NCI-H345 (cell line): ENCODE measurements at places on chromosomes 3 and 15.

- no peak for DNase-seq
These were observed 83.6 kb downstream of the NCEH1 start for GRCh38 chr3:172627057-172627809.

DNA sequence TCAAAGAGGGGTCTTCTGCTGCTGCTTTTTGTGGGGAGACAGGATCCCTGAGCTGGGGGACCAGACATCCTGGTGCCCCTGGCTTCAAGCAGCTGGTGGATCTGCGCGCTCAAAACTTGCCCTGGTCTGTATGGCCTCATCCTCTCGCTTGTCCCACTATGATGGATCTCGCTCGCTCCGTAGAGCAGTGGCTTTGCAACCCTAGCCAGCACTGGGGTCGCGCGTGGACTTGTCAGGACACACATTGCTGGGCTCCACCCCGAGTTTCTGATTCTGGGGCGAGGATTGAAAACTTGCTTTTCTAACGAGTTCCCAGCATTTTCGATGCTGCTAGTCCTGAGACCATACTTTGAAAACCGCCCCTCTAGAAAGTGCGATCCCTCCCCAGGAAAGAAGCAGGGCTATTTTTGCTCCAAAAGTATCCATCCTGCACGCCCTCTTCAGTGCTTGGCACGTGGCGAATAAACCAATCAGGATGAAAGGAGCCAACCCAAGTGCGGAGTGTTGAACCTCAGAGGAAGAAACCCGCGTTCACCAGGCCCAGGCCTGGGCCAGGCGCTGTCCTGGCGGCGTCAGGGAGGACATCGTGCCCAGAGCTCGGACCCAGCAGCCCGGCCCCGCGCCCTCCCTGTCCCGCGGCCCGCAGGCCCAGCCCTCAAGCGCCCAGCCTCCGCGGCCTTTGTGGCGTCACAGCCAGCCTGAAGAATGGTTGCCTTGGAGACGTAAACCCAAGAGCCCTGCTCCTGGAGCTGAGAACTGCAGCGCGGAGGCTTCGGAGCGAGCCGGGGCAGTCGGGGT, at the start of gene CFAP100:
Gene CFAP100 (plus strand): TSS at position 731 of the 798 bp plus-strand sequence. CDS start 1,092 bp downstream, outside the sequence.
- DNase-seq: peak; percentile 37

GRCh38 chr3:47404431-47404876, 23.6 kb downstream of the PTPN23 start:
- DNase-seq: no peak

DNA sequence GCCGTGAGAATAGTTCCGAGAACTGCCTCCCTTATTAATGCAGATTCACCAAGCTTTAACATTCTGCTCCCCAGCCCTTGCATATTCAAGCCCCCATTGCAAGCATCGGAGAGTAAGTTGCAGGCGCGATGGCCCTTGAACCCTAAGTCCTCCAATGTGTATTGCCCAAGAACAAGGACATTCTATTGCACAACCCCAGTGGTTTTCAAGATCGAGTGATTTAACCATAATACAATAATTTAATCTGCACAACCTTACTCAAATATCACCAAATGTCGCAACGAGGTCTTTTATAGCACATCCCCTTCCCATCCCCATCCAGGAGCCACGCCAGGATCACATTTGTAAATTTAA, 21.7 kb upstream of the PLXND1 start:
- DNase-seq: no peak

DNA sequence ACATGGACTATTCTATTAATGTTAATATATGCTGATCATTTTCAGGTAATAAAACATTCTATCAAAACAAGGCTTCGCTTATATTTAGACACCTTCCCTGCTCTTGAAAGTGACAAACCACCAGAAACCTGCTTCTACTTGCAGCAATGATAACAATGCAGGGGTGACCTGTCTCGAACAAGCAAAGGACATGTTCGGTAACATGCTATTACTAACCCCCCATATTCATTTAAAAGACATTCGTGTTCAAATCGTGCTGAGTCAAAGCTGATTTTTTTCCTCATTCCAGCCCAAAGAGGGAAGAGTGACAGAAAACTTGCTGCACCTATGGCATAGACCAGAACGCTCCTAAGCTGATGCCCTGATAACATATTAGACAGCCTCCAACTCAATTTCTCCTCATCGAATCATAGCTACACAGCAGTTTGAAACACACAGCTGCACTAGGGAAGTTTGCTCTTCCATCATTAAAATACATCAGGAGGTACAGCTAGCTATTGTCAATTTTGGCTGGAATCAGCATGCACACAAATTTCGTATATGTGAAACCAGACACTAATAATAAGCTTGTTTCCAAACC, 341.5 kb downstream of the FOXP1 start:
- DNase-seq: no peak

- DNase-seq: no peak
These were observed 122.6 kb downstream of the FBN1 start for GRCh38 chr15:48522911-48523310.

GRCh38 chr3:187025254-187025655, 94.9 kb downstream of the ST6GAL1 start:
- no peak for DNase-seq

DNA sequence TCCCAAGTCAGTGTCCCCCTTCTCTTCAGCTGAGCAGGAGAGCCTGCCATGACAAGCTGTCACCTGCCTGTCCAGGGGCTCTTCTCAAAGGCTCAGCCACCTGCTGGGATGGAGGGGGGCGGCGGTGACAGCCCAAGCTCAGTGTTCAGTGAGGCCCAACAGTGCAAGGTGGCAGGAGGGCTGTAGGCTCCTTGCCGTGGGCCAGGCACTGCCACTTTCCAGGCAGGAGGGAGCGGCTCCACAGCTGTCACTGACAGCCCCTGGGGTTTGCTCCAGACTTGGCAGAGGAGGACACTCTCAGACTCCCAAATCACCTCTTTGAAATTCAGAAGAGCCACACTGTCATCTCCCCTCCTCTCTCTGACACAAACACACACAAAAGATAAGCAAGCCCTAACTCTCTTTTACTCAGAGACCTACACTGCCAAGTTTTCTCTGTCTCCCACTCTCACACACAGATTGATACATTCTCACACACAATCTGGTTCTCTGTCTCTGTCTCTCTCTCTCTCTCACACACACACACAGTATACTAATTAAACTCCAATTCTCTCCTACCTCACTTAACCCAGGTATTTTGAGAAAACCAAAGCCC, 443.3 kb downstream of the EPHB1 start:
- peak; percentile 61 for DNase-seq

- no peak for DNase-seq
These were observed 57.7 kb downstream of the SUMF1 start for GRCh38 chr3:4409415-4409814.

GRCh38 chr3:71646971-71647370, 63.4 kb upstream of the FOXP1 start:
- no peak for DNase-seq

- DNase-seq: no peak
These were observed 11.1 kb downstream of the ADAMTS17 start for GRCh38 chr15:100330629-100331215.

DNA sequence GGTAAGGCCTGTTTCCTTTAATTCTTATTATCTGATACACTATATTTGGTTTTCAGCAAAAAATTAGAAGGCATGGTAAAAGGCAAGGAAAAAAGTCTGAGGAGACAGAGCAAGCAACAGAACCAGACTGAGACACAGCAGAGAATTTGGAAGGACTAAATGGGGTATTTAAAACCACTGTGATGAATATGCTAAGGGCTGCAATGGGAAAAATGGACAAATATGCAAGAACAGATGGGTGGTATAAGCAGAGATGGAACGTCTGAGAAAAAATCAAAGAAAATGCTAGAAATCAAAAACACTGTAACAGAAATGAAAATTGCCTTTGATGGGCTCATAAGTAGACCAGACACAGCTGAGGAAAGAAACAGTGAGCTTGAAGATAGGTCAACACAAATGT, 50.8 kb upstream of the NSMCE3 start:
- DNase-seq: no peak

GRCh38 chr15:99449514-99449913, 116.3 kb upstream of the MEF2A start:
- DNase-seq: no peak

DNA sequence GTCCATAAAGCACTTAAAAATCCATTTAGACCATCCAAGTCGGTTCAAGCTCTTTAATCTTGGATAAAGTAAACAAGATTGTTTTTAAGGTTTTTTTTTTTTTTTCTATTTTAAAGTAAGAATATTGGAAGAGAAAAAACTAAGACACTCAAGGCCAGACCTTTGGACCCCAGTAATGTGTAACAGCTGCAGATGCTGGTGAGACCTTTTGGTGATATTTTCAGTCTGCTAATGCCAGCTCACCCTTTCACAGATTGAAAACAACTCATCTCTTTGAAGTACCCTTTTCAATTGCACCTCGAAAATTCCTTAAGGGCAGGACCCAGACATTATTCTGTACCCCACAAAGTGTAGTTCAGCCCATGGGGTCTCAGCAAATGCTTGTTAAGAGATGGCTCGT, 260.7 kb upstream of the CTNNB1 start:
- no peak for DNase-seq

DNA sequence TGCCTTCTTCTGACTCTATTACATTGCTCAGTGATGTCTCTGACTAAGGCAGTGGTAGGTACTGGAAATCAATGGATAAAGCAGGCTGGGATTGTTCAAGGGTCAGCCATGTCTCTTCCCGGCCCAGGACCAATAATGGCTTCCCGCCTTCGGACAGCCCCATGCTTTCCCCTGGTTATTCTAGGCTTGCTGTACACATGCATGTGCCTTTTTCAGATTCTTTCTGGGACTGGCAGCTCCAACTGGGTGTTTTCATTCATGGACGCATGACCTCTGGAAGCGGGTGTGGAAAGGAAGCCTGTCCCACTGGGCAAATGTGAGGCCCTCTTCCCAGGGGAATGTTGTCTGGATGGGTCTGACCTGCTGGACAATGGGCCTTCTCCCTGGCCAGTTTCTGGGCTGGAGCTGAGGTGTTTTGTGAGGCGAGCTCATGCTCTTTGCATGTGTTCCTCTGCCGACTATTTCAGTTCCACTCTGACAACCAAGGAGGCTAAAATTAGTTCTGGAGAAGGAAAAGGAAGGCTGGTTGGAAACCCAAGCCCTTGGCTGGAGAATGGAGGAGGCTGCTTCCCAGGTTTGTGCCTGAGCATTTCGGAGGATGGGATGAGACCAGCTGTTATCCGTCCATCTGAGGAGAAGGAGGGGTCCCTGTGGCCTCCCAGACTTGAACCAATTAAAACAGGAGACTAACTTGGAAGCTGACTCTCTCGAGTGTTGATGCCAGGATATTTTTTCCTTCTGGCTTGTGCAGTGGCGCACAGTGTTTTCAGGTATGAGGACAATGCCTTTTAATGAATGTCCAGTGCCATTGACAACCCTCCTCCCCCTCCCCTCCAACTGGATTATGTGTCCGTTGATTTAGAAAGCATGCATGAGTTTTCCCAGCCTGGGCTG, 6.9 kb downstream of the ACVR2B start:
- no peak for DNase-seq

DNA sequence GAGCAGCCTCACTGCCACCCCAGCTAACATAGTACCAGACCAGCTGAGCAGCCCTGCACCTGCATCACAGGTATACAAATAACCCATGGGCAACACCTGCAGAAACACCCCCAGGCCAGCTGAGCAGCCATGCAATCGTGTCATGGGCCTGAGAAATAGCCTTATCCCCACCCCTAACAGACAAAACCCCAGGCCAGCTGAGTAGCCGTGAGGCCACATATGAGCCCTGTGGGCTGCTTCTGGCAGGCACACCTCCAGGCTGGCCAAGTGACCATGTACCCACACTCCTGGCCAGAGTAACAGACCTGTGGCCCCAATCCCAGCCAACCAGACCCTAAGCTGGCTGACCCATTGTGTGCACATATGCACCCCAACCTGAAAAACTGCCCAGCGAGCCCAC, 138.6 kb downstream of the DMXL2 start:
- DNase-seq: no peak

DNA sequence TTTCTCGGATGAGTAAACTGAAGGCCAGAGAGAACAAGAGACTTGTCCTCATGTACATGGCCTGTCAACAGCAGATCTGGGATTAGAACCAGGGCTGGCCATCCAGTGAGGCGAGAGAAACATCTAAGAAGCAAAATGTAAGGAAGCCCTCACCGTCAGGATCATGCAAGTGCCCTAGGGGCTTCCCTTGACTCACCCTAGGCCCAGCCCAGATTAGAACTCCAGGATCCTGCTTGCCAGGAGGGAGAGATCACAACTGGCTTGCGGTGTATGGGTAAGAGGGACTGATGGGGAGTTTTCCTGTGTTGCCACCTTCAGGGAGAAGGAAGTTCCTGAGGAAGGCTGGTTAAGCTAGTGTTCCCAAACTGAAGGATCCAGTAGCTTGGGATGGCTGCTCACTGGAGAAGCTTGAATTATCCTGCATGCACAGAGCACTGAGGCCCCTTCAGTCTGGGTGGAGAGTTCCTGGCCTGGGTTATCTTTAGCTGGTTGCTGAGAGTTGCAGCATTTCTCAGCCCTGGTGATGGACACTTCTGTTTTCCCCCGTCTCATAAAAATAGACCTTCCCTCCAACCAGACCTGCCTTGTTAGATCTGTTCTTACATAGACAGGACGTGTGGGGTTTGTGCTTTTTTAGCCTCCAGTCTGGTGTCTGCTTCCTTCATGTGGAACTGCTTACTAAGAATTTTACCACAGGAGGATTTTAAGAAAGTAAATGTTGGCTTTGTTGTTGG, 28.2 kb upstream of the XIRP1 start:
- no peak for DNase-seq

- DNase-seq: peak; percentile 84
These were observed 99.9 kb downstream of the TLE3 start for GRCh38 chr15:69997813-69998212.
